ENCODE measurements at places on chromosomes 2 and 18. TPM values are rescaled to one million over a fixed set of nuclear protein-coding genes. Genes with fewer than 3 reads are reported as not detected.

The ZNF24 gene
- total RNA-seq, result 46.8 TPM

The OTOS gene
- not detected for total RNA-seq

The FAM228B gene
- 4.1 TPM for total RNA-seq

The IL36RN gene
- total RNA-seq, result not detected

The CABYR gene
- total RNA-seq, result 1.2 TPM

The RIF1 gene
- total RNA-seq, result 53.0 TPM

The TOGARAM2 gene
- 1.2 TPM for total RNA-seq

The KHK gene
- 9.5 TPM for total RNA-seq

The GAREM2 gene
- total RNA-seq, result 1.3 TPM

The ST8SIA3 gene
- not detected for total RNA-seq

The CYBRD1 gene
- total RNA-seq, result 0.76 TPM

- no peak for DNase-seq
Measured at GRCh38 chr2:37599688-37600525, 71.5 kb downstream of the CDC42EP3 start.

- DNase-seq, result no peak
Measured at GRCh38 chr2:241703032-241703604, 1.3 kb downstream of the ING5 start.

- DNase-seq, result no peak
Measured at GRCh38 chr2:20561637-20562454, 89.1 kb downstream of the HS1BP3 start.

- peak; percentile 45 for DNase-seq
Measured at GRCh38 chr2:86623043-86623493, 597 bp downstream of the RNF103 start.

DNA sequence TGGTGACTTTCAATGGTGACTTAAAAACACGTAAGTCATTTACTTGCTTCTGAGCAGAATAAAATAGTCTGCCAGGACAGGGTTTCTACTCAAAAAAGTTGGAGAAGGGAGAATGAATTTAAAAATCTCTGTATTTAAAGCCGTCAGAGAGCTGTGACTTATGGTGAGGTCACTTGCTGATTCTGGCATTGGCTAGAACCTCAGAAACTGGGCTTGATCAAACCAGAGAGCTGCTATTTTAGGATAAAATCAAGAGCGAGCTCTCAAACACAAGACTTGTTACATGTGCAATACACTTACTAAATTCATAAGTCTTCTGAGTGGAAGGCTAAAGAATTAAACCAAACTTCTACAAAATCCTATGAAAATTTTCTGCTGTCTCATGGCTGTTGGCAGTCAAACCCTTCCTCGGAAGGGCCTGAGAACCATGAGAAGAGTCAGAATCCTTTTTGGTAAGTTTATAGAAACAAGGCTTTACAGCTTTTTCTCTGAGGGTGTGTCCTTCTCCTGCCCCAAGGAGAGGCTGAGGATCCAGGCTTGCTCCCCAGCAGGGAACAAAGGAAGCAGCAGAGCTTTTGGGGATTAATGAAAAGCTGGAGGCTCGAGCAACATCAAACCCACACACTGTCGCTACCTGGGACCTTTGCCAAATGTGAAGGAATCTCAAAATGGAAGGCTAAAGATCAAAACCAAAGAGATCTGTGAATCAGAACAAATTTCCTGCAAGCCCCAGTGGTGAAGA is 816.4 kb downstream of the SOCS6 start:
- DNase-seq, result no peak

- DNase-seq, result no peak
Measured at GRCh38 chr2:109677835-109678580, 63.8 kb downstream of the SOWAHC start.

DNA sequence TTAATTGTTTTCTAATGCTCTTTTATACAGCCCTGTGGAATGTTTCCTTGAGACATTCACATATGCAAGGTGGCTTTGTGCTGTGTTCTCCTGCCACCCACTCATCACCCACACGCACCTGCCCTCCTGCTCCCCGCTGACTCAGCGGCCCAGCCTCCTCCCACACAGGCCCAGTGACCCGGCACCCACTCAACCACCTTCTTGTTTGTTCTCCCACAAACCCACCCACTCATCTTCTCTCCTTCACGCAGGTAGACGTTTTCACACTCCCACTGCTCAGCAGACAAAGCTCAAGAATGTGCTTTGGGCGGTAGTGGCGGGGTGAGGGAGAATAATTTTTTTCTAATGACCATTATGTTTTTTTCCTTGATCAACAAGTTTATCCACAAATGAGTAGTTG is 28.6 kb upstream of the NEMP2 start:
- DNase-seq, result peak; percentile 40

- no peak for DNase-seq
Measured at GRCh38 chr2:118857677-118858484, 10.4 kb upstream of the EN1 start.

GRCh38 chr2:191032588-191033429 is 18.8 kb upstream of the STAT1 start:
- DNase-seq, result no peak

- DNase-seq, result no peak
Measured at GRCh38 chr2:167855211-167855610, 392.2 kb downstream of the STK39 start.

DNA sequence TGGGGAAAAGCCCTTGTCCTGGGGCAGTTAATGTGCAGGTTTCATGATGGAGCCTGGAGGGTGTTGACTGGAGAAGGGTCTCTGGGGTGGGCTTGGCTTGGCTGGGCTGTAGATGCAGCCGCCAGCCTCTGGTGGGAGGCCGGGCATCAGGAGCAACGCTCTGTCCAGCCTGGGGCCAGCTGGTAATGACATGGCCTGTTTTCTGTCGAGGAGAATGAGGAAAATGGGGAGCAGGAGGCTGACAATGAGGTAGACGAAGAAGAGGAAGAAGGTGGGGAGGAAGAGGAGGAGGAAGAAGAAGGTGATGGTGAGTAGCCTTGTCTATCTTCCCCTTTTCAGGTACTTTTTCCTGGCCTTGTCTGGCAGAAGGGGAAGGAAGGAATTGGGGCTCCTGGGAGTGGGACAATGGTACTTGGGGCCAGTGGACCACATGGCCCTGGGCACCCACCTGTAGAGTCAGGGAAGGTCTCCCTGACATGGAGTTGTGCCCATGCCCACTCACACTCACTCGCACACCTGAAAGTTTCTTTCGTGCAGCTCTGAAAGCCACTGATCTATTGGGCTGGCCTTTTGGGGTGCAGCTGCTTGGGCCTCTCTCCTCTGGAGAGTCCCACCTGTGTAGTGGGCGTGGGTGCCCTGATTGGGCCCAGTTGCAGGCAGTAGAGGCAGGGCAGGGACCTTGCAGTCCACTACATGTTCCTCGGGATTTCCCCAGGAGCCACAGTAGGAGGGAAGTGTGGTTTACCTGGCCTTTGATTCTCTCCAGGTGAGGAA is 3.5 kb downstream of the PTMA start:
- peak; percentile 47 for DNase-seq

DNA sequence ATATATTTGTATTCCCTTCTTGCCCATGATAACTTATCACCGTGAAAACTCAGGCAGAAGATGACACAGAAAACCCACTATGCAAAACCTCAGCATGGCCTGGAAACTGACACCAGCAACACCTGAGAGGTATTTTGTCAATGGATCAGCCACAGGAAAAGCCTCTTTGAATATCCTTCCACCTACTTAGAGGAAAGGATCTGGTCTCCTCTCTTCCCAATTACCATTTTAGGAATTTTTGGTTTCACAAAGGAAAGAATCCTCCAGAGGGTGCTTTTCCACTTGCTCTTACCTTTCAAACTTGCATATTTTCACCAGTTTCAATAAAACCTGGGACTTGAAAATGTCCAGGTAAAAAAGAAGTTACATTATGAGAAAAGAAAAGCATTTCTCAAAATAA is 20.0 kb upstream of the MEIS1 start:
- no peak for DNase-seq

- DNase-seq, result no peak
Measured at GRCh38 chr2:1498176-1498575, 84.9 kb downstream of the TPO start.

- no peak for DNase-seq
Measured at GRCh38 chr2:63195310-63195709, 144.7 kb downstream of the OTX1 start.

- peak; percentile 41 for DNase-seq
Measured at GRCh38 chr2:191066197-191066918, 52.4 kb upstream of the STAT1 start.

- peak; percentile 66 for DNase-seq
Measured at GRCh38 chr18:23283916-23284430, 148.7 kb downstream of the CABLES1 start.

DNA sequence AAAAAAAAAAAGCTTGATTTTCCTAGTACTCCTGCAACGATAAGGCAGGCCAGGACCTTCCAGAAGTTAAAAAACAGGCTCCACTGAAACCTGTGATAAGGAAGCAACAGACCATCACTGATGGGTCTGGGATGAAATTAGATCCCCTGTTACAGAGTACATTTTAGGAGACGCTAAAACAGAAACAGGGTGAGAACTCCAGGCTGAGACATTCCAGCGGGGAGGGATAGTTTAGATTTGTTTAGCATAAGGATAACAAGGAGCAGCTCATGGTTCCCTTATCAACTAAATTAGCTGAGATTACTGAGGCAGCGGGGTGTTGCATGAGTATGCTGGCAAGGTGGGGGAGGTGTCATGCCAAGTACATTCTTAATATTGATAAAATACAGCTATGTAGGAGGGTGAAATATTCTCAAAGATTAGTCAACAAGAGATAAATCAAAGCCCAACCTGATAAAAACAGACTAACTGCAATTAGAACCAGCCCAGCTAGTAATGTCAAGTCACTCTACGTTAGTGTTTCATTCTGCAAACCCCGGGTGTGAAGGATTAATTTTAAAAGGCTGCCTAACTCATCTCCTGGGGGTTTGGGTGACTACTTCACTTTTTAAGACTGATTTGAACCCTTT is 75.0 kb upstream of the BZW1 start:
- no peak for DNase-seq

- no peak for DNase-seq
Measured at GRCh38 chr2:7363906-7364305, 446.7 kb downstream of the RNF144A start.

- DNase-seq, result no peak
Measured at GRCh38 chr2:166627893-166628292, 133.8 kb upstream of the SCN7A start.

DNA sequence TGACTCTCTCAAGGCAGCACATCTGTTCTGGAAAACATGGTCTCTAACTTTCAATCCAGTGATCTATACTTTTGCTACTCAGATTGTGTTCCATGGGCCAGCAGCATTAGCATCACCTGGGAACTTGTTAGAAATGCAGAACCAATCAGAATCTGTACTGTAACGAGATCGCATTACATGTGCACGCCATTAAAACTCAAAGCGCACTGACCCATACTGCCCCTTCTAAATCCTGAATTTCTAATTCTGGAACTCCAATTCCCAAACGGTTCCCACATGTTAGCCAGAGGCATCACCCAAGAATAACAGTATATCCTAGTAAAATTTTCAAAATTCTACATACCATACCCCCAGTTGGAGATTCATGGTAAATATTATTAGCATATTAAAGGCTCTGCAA is 10.5 kb upstream of the DCTN1 start:
- no peak for DNase-seq
